Activated gamma-delta T cell treated with anti-CD3 and anti-CD28 coated beads, Interleukin-2, amount 50 U/mL, for 16 hours (primary cell): ENCODE measurements at places on chromosomes 13 and 19.

DNA sequence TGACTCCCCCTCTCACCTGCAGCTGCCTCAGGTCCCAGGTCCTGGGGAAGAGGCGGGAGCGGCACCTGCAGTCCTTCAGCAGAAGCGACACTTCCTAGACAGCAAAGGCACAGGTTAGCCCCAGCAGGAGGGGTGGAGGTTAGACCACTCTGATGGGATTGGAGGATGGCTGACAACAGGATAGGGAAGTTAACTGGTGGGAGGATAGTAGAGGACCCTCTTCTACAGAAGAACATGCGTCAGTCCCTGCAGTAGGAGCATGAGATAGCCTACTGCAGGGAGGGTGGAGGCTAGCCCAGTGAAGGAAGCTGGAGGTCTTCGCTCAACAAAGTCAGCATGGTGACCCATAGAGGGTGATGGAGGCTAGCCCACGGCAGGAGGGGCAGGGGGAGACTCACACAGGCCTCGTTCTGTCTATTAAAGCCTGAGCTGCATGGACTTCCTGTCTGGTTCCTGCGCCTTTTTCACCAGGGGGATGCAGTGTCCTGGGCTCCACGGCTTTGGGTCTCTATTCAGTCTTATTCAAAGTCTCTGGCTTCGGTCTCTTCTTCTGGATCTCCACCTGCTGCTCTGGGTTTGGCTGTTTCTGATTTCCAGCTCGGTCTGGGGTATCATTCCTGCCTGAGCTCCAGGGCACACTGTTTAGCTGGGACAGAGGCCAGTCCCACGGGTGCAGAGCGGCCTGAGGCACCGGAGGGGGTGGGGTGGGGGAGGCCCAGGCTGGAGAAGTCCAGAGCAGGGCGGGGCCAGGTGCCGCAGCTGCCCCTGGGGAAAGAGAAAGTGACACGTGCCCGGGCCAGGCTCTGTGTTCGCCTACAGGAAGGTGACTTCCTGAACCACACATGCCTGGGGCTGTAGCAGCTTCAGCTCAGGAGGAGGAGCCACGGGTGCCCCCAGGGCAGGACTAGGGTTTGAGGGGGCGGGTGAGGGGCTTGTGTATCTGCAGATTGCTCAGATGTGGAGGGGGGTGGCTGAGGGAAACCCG, 7.3 kb downstream of the IFNL3 start:
- peak; percentile 29 for DNase-seq

DNA sequence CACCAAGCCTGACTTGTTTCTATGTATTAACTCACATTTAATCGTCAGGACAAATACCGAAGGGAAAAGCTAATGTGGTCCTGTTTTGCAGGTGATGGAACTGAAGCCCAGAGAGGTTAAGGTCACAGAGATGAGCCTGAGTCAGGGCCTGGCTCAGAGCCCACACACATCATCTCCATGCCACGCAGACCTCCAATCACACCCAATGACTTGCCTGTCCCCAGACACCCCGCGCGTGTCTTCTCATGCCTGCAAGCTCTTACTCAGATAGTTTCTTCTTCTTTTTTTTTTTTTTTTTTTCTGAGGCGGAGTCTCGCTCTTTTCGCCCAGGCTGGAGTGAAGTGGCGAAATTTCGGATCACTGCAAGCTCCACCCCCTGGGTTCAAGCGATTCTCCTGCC, 16.4 kb downstream of the SIX5 start:
- no peak for DNase-seq

- no peak for DNase-seq
Observed at GRCh38 chr13:74036373-74036772, 97.8 kb downstream of the KLF12 start.

GRCh38 chr19:51156710-51157109, 14.6 kb downstream of the SIGLEC7 start:
- DNase-seq = no peak

- no peak for DNase-seq
Observed at GRCh38 chr13:39403106-39403505, 199.9 kb downstream of the LHFPL6 start.

DNA sequence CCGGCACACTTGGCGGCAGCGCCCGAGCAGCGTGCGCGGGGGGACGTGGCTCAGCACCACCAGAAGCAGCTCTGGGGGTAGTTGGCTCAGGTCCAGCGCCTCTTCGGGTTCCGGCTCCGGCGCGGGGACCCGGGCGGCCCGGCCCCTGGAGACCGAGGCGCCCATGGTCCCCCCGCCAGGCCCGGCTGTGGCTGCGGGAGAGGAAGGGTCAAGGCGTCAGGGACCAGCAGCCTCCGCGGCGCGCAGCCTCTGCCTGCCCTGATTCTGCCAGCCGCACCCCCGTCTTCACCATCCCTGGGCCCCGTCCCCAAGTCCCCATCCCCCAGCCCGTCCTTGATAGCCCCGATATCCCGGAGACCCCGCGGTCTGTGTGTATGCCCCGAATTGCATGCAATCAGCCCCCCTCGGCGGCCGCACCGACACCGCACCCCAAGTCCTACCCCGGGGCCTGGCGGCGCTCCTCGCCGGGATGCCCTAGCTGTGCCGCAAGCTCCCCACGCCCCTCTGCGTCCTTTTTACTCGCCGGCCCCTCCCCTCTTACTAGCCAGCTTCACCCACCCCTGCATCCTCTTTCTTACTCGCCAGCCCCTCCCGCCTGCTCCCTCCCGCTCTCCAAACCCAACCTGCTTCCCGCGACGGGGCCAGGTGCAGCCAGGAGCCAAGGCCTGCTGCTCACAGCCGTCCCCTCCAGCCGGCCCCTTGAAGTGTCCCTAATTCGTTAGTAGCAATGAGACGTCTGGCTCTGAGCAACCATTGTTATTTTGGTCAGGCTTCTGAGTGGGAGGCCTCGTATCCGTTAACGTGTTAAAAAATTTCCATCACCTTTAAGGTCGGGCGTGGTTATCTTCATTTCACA, at the start of gene FBXO27:
Gene FBXO27, minus strand, starts transcription at position 487 of the 856 bp plus-strand sequence. Its CDS starts 322 bp downstream, at position 165.
- no peak for DNase-seq

GRCh38 chr19:2341982-2342381, 13.5 kb downstream of the SPPL2B start:
- no peak for DNase-seq

DNA sequence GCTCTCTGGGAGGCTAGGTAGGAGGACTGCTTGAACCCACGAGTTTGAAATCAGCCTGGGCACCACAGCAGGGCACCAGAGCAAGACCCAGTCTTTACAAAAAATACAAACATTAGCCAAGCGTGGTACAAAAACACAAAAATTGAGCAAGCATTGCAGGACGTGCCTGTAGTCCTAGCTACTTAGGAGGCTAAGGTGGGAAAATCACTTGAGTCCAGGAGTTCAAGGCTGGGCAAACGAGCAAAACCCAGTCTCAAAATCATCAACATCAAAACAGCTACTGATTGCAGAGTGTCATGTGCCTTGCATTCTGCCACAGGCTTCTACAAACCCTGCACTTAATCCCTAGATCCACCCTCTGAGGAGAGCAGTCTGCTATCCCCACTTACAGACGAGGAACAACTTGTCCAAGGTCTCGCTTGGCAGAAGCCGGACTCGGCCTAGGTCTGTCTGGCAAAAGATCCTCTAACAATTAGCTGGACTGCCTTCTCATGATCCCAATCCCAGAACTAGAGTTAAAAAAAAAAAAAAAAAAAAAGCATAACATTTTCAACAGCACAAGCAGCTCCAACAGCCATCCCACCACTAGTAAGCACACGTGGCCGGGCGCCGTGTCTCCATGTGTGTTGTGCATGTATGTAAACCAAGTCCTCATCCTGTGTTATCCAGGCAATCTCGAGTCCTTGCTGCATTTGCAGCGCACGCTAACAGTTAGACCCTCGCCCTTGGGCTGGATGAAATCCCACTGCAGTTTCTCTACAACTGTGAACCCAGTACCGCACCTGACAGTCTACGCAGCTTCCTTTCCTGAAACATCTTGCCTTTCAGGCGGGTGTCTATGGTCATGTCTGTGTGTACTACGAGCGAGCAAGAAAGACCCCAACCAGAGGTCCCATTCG, 2.0 kb downstream of the PPP6R1 start:
- DNase-seq = no peak

- no peak for DNase-seq
Observed at GRCh38 chr13:111363121-111363520, 42.7 kb downstream of the TEX29 start.

DNA sequence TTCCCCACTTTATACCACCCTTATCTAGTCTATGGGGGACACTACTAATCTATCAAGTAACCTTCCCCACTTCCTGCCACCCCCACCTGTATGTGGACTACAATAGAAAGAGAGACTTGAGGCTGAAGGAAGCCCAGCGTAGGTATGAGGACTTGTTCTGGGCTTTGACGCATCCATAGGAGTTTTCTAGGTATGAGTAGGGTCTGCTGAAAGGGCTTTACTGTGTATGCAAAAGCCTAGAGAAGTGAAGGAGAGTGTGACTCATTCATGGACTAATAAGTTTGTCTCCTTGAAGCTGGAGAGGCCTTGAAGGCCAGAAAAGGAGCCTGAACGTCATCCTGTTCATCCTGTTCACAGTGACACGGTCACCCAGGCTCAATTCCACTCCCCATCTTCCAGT, 21.8 kb downstream of the TINCR start:
- no peak for DNase-seq

DNA sequence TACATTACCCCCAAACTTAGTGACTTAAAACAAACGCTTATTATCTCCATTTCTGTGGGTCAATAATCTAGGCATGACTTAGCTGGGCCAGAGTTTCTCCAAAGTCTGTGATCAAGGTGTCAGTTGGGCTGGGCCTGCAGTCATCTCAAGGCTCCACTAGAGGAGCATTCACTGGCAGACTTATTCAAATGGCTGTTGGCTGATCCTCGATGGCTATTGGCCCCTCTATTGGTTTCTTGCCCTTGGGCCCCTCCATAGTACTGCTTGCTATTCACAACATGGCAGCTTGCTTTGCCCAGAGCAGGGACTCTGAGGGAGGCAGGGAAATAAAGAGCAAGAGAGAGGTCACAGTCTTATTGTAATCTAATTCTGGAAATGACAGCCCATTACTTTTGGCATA, 57.6 kb downstream of the RCBTB2 start:
- DNase-seq = no peak

DNA sequence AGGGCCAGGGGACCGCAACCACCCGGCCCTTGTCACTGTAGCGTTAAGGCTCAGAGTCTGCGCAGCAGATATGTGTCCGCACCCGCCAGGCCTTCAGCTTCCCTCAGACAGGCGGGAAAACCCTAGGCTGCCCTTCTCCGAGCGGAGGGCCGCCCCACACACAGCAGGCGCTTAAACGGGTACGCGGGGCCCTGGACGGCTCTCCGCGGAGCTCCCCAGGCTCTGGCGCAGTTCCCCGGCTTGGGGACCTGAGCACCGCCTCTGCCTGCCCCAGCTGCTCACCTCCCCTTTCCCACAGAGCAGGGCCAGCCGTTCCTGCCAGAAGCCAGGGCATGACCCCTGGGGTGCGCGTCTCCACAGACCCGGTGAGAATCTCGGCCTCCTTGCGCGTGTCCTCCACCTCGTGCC, 593 bp downstream of the ZNF135 start:
- DNase-seq = no peak

DNA sequence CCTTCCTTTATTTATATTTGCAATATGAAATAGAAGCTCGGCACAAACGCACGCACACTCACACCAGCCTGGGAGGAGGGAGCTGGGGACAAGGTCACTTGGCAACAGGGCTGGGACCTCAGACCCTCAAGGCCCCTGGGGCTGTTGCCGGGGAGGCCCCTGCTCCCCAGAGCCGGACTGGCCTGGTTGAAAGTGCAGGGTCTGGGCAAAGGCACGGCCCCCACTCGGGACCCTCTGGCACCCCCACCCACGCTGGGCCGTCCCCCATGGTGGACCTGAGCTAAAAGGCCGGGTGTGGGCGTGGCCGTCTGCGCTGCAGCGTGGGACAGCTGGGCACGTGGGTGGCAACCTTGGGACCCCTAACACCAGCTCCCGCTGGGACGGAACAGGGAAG, 1.2 kb upstream of the TMEM86B start:
- DNase-seq = no peak

DNA sequence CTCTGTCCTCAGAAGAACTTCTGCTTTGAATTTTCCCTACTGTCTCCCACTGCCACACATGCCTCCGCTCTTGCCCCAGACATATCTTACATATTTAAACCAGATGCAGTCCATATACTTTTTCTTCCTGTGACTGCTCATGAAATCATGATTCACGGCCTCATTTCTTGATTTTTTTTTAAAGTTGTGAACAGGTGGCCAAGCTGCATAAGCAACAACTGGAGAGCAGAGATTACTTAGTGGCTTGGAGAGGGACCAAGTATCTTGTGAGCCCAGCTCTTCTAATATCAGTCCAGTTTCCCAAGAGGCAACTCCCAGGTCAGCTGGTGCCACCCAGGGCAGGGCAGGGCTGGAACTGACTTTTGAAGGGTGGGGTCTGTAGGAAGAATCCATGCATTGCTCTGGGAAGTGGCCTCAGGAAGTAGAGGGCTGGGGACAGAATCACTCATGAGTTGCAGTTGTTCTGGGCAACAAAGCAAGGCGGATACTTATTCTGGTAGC, 152.4 kb downstream of the LMO7 start:
- DNase-seq = no peak

DNA sequence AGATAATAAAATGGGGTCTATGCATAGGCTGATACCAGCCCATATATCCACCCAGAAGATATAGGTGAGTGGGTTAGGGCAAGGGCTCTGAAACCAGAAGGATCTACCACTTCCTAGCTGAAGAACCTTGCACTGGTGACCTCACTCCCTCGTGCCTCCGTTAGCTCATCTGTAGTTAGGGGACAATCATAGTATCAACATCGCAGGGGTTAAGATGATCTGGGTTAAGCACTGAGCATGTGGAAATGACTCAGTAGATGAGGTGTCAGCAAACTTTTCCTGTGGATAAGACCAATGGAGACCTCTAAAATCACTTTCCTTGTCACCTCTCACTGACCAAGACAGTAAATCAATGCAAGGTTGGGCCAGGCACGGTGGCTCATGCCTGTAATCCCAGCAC, 30.5 kb downstream of the TNFSF14 start:
- no peak for DNase-seq

DNA sequence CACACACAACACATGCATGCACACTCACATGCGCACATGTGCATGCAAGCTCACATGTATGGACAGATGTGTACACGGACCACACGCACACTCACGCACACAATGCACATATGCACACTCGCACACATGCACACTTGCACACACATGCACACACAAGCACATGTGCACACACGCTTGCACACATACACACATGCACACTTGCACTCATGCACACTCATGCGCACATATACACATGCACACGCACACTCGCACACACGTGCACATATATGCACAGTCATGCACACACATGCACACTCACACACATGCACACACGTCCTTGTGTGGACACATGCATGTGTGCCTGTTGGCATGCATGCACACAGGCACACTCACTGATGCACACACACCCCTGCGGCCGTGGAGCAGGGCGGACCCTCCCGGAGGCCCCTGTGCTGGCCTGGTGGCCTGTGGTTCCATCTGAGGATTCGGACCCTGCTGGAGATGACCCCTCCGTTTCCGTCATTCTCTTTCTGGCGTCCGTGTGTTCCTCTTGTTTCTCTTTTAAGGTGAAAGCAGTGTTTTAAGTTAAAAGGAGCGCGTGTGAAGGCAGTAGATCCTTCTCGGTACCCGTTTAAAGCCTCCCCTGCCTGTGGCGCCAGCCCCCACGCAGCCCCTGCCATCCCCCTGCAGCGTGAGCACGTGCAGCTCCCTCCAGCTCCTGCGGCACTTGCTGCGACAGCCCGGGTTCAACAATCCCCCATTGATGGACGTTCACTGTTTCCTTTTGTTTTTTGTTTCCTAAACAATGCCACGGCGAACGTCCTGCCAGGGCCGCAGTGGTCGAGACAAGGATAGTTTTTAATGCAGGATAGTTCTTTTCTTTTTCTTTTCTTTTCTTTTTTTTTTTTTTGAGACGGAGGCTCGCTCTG, 5.6 kb downstream of the NDUFS7 start:
- no peak for DNase-seq
